T-cell (primary cell): ENCODE measurements at places on chromosomes 2 and 18.

GRCh38 chr2:74628538-74629105, 19.5 kb downstream of the M1AP start:
- DNase-seq = no peak

GRCh38 chr18:60331890-60332289, 40.7 kb downstream of the MC4R start:
- no peak for DNase-seq

DNA sequence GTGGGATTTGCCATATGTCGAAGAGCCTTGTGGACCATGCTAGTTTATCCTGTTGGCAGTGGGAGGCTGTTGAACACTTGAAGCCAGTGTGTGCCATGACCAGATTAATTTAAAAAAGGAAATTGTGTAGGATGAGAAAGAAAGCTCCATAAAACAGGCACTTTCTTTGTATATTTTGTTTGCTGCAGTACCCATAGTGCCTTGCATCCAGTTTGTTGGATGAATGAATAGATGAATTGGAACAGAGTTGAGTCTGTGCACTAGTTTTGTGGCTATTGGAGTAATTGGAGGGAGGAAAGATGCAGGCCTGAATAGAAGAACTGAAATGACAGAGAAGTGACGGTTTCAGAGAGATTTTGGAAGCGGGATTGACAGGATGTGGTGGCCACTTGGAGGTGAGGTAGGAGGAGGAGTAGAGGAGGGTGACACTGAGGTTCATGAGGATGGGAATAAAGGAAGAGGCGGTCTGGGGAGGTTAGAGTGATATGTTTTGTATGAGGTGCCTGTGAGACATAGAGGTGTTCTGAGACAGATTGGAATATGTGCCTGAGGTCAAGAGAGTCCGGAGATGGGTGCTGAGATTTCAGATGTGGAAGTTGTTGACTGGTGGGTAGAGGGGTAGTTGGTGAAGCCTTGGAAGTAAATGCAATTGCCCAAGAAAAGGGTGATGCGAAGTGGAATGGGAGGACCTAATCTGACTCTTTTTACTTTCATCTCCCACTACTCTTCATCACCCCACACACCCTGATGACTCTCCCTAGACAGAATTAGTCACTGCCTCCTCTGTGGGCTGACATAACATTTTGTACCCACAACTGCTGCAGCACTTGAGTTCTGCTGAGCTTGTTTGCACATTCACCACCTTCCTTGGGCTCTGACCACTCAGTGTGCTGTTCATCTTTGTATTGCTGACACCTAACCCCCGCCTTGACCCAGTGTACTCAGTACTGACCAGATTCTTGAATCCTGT, 5.1 kb downstream of the DGUOK start:
- DNase-seq = no peak

DNA sequence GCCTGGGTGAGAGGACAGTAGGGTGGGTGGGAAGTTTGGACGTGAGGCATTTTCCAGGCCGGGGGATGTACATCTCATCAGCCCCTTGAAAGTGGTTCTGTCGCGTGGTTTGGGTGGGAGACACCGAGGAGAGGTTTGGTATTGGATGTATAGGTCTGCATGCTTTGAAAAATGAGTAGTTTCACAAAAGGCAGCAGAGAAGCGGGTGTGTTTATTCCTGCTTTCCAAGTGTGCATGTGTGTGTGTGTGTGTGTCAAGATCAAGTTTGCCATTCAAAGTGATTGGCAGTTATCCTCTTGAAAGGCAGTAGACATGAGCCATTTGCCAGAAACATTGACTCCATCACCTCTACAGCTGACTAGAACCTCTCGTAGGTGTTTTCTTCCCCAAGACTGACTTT, 423.1 kb upstream of the POU3F3 start:
- no peak for DNase-seq

DNA sequence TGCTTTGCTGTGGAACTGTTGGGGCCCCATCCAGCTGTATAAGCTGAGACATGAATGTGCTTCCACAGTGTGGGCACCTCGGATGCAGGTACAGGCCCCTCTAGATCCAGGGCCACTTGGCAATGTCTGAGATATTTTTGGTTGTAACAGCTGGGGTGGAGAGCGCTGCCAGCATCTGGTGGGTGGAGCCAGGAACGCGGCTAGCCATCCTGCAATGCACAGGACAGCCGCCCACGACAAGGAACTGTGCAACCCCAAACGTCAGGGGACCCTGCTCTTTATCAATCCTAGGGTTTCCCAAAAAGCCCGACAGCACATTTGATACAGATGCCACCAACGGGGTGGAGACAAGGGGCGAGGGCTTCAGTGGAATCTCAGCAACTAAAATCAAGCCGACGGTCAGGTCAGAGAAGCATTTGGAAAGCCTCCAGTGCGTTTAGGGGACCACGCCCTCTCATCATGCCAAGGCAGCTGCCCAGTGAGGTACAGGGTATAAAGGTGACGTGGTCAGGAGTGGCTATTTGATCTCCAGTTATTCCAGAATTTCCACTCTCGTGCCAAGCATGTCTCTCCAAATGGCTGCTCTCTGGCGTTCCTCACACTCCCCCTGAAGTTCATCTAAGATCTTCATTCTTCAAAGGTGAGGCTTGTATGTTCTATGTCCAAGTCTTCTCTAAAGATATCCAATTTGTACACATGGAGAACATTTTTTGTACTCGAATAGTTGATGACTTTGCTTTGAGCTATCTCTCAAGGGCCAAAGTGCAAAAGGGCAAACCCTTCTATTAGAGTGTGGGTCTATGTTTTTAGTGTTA, 55.7 kb downstream of the LRRFIP1 start:
- DNase-seq = no peak

DNA sequence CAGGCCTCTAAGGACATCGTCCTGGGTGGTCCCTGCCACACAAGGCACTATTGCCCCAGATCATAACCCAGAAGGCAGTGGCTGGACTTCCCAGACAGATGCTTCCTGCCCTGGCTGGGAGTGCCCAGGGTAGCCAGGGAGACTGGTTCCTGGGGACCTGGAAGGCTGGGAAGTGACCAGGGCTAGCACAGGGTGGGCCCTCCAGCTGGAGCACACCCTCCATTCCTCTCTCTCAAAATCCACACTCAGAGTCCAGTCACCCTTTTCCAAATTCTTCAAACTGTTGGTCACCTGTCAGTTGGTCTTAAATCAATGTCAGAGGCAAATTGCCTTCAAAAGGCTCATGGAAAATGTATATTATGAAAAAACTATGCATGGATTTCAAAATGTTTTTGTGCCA, 11.6 kb upstream of the TUBB6 start:
- no peak for DNase-seq

GRCh38 chr2:218010140-218010983, 7.6 kb upstream of the TNS1 start:
- peak; percentile 29 for DNase-seq

GRCh38 chr18:42950732-42951131, 164.8 kb downstream of the RIT2 start:
- no peak for DNase-seq

DNA sequence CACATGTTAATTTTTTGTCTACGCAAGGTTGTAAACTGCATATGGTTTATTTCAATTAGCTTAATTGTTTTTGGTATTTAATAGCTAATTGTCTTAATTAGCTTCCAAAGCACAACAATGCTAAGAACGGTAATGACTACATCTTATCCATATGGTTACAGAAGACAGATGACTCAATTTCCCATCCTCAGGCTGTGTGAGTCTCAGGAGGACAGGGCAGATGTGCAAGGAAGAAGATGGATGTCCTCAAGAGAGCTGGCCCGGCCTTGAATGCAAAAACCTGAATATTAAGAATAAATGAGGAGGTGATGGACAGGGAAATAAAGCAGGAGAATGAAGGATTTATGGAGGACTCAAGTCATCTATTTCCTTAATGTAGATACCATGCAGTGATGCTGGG, 31.4 kb downstream of the SLC4A3 start:
- no peak for DNase-seq

GRCh38 chr2:33304032-33304864, 172.2 kb upstream of the RASGRP3 start:
- no peak for DNase-seq

DNA sequence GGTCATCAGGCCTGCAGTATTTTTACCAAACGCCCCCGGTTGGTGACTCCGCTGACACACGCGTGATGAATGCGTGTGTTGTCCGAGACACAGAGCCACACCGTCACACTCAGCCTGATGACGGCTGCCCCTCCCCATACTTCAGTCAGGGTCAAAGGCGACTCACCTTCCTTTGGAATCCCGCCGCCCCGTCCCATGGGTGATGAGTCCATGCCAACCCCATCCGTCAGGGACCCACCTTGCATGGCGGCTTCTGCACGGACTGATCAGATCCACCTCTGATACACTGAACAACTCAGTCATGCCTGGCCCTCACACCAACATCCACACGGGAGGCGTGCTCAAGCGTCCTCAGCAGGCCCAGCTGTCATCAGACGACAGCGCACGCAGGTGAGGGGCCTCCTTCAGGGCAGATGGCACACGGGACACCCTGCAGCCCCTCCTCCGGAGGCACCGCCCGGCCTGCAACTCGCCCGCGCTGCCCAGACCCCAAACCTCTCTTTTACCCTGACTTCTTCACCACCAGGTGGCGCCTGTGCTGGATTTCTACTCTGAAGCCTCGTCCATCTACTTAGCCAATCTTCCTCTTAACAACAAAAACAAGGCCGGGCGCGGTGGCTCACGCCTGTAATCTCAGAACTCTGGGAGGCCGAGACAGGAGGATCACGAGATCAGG, 89.2 kb downstream of the ZNF516 start:
- DNase-seq = no peak

DNA sequence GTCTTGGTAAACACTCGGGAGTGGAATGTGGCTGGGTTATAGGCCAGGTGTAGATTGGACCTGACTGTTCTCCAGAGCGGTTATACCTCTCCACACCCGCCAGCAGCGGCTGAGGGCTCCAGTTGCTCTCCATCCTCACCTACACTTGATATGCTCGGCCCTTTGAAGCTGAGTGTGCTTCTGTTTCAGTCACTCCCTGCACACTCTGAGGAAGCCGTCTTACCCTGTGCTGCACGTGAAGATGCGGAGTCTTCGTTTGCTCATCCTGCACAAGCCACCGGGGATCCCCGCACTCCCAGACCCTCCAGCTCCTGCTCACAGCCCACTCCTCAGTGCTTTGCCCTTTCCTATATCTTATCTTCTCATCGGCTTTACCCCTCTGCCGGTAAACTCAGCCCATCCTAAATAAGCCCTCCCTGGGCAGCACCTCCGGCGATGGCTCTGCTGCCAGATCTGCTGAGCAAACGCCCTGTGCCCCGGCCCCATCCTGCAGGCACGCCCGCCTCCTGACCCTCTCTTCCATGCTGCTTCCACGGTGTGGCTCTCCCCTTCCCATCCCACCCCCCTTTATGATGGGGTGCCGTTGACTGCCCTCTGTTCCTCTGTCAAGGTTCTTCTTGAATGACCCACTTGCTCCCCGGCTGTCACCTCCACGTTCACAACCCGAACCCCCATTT, 47.3 kb upstream of the ODC1 start:
- DNase-seq = no peak

DNA sequence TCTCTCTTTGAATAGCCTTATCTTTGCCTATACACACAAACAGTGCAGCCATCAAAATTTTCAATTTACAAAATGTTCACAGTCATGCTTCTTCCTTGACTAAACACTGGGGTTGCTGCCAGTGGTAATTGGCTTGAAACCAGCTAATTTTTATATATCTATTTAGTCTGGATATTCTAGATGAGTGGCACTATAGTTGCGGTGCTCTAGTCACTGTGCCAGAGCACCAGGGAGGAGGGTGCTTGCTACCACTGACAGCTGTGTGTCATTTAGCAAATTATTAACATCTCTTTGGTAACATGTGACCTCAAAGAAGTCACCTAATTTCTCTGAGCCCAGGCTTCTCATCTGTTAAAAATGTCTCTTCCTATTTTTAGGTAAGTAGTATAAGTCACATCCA, 130.4 kb downstream of the MEIS1 start:
- DNase-seq = no peak

- DNase-seq = peak; percentile 24
Observed at GRCh38 chr2:61538920-61539520, 864 bp upstream of the XPO1 start.

GRCh38 chr2:207403950-207404349, 125.8 kb upstream of the CREB1 start:
- no peak for DNase-seq

- DNase-seq = peak; percentile 11
Observed at GRCh38 chr2:174012347-174013314, 47.5 kb upstream of the SP3 start.

GRCh38 chr2:165070076-165070475, 114.8 kb upstream of the SLC38A11 start:
- DNase-seq = no peak

DNA sequence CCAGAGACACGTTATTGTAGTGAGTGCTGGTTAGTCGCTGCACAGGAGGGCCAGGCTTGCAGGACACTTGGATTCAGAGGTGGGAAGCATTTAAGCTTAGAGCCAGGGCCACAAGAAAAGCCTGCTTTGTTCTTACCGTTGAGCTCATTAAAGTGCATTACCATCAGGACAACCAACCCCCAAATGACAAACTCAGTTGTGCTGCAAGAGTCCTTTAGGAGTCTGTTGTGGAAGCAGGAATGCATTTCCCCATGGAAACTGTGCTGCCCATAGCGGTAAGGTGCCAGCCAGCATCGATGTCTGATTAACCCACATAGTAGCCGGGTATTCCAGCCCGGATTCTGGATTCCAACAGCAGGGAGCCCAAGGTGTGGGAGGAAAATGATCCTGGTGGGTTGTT, 23.4 kb upstream of the REEP1 start:
- DNase-seq = no peak

- no peak for DNase-seq
Observed at GRCh38 chr18:60568220-60568619, 195.6 kb upstream of the MC4R start.

- DNase-seq = no peak
Observed at GRCh38 chr2:208358758-208359631, 47.6 kb upstream of the PTH2R start.

DNA sequence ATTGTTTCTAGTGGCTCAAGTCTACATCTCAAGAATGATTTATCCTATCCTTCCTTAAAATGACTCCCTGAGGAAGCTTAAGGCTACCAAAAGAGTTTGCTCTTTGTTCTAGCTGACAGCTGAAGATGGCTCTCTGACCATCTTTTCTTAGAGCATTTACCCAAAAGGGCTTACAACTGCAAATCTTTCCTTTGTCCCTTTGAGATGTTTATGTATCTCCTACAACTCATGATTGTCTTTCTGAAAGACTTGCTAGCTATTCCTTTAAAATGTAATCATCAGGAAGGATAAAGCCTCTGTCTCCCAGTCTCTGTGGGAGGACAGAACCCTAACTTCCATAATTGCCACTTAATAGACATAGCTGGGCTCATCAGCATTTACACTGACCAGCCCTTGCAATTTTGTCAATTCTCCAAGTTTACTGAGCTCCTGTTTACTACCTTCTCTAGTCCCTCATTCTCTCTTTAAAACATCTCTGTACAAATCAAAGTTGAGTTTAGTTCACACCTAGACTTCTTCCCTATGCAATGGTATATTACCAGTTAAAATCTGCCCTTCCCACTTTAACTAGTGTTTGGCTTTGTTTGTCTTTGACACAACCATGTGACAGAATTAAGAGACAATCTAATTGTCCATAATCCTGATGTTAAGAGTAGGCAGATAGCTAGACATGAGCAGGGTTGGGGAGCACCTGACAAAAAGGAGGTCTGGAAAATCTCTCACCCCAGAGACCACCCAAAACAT, 188.2 kb downstream of the PTH2R start:
- no peak for DNase-seq

- no peak for DNase-seq
Observed at GRCh38 chr2:165725421-165725820, 68.6 kb downstream of the GALNT3 start.

GRCh38 chr2:166419616-166419934, 43.8 kb upstream of the SCN9A start:
- DNase-seq = no peak
